ENCODE measurements at places on chromosomes 13 and 19.
A peak's percentile ranks its signal among the peaks of the same experiment; 100 is the strongest.

DNA sequence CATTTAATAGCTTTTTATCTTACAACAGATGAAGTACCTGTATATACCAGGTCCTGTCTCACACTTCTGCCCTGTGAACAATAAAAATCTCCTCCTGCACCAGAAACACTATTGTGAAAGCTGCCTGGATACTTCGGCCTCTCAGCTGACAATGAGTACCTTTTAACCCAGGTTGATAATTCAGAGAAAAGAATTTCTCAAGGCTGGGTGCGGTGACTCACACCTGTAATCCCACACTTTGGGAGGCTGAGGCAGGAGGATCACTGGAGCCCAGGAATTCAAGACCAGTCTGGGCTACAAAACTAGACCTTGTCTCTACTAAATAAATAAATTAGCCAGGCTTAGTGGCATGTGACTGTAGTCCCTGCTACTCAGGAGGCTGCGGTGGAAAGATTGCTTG is 65.3 kb upstream of the TM9SF2 start:
- DNase-seq: no peak

GRCh38 chr19:56874530-56874929 is 34.0 kb upstream of the PEG3 start:
- DNase-seq: no peak

GRCh38 chr19:48634036-48634342 is 3.2 kb downstream of the DBP start:
- DNase-seq: no peak

- peak; percentile 57 for DNase-seq
Measured at GRCh38 chr19:913080-913748, at the start of gene R3HDM4. TSS of gene R3HDM4 (minus strand) at chr19:913219. CDS start at chr19:913157, 62 bp downstream.

DNA sequence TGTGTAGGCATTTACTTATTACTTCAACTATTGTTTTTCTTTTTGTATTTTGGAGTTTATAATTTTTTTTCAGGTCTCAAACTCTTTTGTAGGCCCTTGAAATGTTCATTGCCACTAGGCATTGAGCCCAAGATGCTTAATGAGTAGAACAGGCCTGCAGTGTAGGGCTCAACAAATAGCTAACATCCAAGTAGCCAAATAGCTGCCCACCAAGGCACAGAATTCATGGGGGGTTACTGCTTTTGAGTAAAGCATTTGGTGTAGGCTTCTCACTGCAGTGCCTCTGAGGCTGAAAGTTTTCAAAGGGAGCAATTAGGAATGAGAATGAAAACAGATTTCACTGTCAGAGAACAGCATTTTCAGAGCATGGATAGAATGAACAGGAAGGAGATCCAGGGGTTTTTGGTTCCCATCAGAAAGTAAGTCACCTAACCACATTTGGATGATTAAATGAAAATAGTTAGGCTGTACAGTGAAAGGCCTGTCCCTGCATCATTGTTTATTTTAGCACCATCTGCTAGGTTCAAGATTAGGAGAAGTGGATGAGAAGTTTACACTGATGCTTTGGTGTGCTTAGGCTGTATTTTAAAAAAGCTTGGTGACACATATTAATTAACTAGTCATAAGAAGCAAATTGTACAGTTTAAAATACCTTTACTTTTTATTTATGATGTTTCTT is 61.0 kb downstream of the EDNRB start:
- no peak for DNase-seq

GRCh38 chr19:4086411-4086867 is 19.7 kb upstream of the ZBTB7A start:
- DNase-seq: no peak

- DNase-seq: no peak
Measured at GRCh38 chr13:97301382-97302095, 79.4 kb downstream of the MBNL2 start.

GRCh38 chr13:44652168-44652567 is 76.0 kb upstream of the TSC22D1 start:
- DNase-seq: no peak

- DNase-seq: no peak
Measured at GRCh38 chr19:13538601-13539253, 32.4 kb upstream of the CACNA1A start.

DNA sequence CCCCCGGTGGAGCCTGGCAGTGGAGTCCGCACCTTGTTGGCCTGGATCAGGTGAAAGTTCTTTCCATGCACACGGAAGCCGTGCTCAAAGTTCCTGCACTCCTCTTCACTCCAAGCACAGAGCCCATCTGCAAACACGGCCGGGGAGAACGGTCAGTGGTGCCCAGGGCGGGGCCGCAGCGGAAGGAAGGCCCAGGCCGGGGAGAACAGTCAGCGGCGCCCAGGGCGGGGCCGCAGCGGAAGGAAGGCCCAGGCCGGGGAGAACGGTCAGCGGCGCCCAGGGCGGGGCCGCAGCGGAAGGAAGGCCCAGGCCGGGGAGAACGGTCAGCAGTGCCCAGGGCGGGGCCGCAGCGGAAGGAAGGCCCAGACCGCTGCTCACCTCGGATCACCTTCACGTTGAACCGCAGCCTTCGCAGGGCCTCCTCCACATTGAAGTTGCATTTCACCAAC is 20.6 kb upstream of the PLPP2 start:
- no peak for DNase-seq

GRCh38 chr19:3849092-3849491 is 19.7 kb downstream of the ZFR2 start:
- DNase-seq: no peak

DNA sequence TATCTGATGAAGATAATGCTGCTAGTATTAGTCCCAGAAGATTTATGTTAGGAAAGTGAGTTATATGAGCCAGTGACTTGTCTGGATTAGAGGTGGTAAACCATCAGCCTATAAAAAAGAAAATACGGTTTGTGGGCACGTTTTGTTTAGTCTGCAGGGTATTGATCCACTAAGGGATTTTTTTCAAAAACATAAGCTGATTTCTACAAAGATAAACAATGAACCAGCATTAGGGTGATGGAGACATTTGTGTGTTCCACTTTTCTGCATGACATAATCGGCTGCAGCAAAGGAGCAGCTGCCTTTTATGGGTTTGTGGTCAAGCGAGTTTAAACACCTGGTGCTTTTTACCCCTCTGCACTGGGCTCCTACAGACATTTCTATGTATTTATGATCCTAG is 836.4 kb upstream of the GPC6 start:
- DNase-seq: peak; percentile 2

DNA sequence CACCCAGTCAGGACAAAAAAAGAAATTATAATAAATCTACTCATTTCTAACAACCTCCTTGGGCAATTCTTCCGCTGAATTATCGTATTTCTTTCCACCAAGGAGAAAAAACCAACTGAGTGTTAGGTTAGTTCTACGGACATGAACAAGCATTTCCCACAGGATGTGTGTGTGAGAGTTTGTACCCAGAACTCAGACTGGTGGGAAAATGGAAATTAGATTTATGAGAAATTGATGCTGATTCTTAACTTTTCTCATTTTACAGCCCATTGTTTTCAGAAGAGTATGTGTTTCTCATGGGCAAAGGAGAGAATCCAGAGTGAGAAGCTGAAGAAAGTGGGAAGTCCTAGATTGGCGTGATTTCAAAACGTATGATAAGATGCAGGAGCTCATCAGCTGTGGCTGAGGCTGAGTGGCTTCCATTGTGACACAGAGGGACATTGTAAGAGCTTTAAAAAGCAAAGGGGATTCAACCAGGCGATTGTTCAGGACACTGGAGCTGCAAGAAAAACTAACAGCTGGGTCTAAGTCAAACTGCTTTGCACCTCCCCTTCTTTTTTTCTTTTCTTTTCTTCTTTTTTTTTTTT is 184.7 kb upstream of the ARGLU1 start:
- no peak for DNase-seq

GRCh38 chr19:10474962-10475451 is 28.1 kb downstream of the KEAP1 start:
- DNase-seq: no peak

DNA sequence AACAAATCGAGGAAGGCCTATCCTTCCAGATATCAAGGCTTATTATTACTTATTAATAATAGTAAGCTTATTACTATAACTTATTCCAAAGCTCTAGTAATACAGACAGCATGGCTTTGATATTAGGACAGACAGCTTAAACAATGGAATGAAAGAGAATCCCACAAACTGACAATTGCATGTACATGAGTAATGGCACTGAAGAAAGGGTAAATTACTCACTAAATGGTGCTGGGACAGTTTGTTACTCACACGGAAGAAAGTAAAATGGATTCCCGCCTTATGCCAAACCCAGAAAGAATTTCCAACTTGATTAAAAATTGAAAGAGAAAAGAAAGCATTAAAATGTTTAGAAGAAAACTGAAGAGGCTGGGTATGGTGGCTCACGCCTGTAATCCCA is 60.3 kb downstream of the MIPEP start:
- peak; percentile 67 for DNase-seq

GRCh38 chr19:6161271-6161850 is 25.9 kb downstream of the ACSBG2 start:
- DNase-seq: no peak

GRCh38 chr19:1259876-1260748 is 9.0 kb upstream of the CIRBP start:
- DNase-seq: no peak

GRCh38 chr19:4375164-4376027 is 25.0 kb downstream of the SH3GL1 start:
- DNase-seq: peak; percentile 70

- no peak for DNase-seq
Measured at GRCh38 chr13:26112843-26113242, 61.0 kb upstream of the SHISA2 start.

DNA sequence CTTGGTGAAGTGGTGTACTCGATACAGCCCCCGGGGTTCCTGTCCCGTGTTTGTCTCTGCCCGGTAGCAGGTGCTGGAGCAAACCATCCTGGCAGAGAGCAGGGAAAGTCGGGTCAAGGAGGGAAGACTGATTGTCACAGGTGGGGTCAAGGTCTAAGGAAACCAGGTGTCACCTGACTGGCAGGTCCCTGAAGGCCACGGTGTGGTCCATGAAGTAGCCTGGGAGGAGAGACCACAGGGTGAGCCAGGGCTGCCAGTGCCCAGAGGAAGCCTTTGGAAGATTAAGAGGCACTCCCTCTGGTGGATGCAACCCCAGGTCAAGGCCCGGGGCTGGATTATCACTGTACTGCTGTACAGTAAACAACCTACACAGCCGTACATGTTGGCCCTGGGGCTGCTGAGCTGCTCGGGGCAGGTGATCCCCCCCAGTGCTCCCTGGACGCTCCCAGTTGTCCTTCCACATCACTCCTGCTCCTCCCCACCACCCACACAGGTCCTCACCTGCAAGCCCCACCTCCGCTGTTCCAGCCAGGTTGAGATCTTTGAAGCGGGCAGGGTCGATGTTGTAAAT is 6.0 kb upstream of the CCER2 start:
- DNase-seq: no peak

DNA sequence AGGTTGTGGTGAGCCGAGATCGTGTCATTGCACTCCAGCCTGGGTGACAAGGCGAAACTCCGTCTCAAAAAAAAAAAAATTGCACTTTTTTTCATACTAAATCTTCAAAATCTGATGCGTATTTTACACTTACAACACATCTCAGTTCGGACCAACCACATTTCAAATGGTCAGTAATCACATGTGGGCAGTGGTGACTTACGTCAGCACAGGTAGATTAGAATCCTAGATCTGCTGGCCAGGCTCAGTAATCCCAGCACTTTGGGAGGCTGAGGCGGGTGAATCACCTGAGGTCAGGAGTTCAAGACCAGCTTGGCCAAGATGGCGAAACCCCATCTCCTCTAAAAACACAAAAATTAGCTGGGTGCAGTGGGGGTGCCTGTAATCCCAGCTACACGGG is 1.6 kb upstream of the FARSA start:
- no peak for DNase-seq

- DNase-seq: peak; percentile 23
Measured at GRCh38 chr19:50458396-50459066, 17.8 kb upstream of the EMC10 start.

DNA sequence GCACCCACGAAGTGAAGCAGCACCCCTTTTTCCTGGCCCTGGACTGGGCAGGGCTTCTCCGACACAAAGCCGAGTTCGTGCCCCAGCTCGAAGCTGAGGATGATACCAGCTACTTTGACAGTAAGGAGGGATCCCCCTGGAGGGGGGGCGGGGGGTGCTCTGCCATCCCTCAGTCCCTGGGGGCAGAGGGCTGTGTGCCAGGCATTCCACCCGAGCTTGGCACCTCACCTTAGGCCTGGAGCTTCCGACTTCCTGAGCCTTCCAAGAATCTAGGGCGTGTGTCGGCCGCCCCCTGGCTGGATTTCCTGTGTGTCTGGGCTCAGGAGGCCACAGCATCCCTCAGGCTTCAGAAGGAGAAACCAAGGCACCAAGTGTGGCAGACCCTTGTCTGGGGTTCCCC is 15.7 kb upstream of the PIK3R2 start:
- DNase-seq: no peak

DNA sequence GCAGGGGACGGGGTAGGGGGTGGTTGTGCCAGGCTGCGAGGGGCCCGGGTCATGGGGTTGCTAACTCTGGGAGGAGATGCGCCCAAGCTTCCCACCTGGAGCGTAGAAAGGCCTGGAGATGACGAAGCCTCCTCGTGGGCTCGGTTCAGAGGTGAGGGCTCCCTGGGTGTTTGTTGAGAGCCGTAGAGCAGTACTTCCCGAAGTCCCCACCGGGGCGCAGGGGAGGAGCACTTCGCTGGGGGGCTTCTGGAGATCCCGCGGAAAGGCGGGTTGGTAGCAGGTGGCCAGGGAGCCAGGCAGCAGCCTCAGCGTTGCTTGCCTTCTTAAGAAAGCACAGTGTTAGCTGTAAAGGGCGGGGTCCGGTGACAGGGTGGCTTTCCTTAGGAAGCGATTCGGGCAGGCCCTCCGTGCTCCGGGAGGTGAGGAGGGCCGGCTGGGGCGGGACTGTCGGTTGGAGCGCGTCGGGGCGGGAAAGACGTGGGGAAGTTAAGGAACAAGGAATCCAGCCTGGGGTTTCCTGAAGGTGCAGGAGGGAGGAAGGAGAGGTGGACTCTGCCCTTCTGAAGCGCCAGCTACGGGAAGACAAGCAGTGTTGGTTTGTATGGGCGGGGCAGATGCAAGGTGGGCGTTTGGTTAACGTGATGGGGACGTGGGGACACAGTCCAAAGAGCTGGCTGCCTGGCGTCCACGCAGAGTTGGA is 3.3 kb downstream of the VSTM2B start:
- no peak for DNase-seq

DNA sequence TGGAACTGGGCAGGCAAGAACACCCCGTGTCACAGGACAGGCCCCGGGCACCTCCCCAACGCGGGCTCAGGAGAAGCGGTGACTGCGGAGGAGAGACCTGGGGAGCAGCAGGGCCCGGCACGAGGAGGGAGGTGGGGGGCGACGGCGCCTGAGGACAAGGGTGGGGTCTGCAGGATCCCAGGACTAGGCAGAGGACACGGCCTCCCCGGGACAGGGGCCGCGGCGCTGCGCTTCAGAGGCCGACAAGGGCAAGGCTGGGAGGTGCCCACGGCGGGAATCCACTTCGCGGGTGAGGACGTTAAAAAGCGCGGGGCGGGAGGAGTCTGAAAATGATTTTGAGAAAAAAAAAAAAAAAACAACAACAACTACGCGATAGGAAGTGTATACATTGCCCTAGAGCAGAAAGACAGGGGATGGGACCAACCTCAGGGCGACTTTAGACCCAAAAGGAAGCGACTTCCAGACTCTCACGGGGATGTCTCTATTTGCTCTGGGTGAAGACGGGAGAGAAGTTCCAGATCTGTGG is 44.9 kb downstream of the ZNF611 start:
- no peak for DNase-seq

- DNase-seq: no peak
Measured at GRCh38 chr19:19223060-19223459, 11.3 kb downstream of the NCAN start.

All from fibroblast of skin of abdomen (primary cell).